ENCODE measurements at places on chromosomes 6 and 20.
A peak's percentile ranks its signal among the peaks of the same experiment; 100 is the strongest.

DNA sequence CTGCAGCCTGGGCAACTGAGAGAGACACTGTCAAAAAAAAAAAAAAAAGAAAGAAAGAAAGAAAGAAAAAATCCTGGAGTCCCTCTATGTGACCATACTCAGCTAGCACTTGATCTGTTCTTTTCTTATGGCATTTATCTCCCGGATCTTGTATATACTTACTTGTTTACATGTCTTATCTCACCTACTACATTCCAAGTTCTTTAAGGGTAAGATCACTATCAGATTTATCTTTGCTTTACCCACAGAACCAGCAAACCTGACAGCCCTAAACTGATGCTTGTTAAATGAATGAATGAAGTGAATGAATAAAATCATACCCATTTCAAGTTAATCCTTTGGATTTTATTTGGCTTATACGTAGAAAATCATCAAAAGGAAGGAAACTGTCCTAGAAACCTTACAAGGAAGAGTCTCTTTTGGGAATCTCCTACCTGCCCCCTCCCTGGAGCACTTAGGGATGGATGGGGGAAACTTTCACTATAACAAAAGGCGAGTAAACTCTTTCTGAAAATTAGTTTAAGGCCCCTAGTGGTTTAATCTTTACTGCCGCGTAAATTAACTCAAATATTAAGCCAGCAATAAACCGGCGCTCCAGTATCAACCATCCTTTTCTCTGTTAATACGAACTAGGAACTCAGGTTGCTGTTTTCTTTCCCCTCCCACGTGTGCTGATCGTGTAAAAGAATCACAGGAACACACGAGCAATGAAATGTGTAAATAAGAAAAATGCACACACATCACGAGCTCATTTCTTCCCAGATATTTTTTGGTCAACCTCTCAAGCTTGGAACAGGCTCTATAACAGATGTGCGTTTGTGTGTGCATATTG lies 1.3 kb upstream of the UTRN start:
- DNase-seq = no peak

DNA sequence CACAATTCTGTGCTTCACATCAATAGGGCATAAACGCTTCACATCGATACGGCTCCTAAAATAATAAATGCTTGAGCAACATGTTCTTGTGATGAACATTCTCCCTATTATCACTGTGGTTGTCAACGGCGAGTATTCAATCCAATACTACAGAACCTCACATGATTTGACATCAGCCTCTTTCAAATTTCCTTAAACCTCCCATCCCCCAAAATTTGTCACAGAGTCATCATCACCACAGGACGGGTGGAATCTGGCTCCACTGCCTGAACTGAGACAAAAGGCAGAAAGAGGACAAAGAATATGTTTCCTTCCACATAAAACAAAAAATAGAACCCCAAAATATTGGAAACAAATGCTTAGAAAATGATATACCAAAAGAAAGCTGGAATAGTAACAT lies 7.3 kb downstream of the THEMIS start:
- no peak for DNase-seq

DNA sequence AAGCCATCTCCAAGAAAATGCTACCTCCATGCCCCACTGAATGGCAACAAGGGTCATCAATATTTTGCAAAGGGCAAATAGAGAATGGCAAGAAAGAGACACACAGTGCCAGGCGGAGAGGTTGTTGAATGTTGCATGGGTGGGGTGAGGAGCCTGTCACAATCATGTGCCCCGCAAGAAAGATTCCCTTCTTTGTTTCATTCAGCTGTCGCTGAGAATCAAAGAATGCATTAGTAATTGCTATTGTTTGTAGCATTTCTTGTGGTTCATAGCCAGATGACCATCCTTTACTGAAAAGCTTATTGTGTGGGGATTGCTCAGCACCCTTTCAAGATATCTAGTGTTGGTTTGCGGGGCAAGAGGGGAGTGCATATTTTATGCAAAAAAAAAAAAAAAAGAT lies 166.5 kb upstream of the QKI start:
- no peak for DNase-seq

DNA sequence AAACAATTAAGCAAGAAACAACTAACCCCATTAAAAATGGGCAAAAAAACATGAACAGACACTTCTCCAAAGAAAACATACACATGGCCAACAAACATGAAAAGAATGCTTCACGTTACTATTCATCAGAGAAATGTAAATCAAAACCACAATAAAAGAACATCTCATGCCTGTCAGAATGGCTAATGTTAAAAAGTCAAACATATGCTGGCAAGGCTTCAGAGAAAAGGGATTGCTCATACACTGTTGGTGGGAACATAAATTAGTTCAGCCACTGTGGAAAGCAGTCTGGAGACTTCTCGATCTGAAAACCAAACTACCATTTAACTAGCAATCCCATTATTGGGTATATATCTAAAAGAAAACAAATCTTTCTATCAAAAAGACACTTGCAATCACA lies 217.5 kb downstream of the TINAG start:
- no peak for DNase-seq

GRCh38 chr20:46915575-46916257 lies 21.1 kb downstream of the EYA2 start:
- no peak for DNase-seq

DNA sequence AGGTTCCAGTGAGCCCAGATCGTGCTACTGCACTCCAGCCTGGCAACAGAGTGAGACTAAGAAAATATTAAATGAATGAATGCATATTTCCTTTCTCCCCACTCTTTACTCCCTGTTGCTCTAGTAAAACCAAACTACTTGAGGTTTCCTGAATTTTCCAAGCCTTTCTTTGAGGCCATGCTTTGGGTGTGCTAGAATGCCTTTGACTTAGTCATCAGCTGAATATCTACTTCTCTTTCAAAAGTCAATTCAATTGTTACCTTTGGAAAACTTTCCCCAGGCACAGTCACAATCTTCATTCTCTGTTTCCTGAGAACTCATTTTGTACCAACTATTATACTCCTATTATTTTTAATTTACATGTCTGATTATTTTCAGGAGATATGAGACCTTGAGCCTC lies 27.5 kb upstream of the CEP85L start:
- DNase-seq = no peak

DNA sequence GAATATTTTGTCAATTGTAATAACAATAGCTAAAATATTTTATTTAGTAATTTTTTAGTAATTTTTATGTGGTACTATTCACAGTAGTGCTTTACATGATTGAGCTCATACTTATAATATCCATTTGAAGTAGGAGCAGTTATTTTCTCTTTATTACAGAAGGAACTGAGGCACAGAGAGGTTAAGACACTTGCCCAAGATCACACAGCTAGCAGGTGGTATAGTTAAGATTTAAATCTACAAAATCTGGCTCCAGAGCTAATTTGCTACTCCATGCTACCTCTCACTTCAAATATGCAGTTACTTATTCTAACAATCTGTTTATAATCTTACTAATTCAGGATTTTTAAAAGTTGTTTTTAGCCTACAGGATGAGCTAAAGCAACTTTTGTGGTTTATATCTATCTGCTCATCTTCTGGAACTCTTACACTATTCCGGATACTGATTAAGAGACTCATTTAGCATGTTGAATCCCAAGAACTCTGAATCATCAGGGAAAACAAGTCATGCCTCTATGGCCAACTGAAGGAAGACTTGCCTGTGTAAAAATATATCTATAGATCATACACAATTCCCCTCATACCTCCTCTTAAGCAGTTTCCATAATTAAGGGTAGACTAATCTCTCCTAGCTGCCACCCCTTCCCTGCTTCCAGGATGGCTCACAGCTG lies 324.2 kb downstream of the UBE3D start:
- no peak for DNase-seq

- no peak for DNase-seq
Measured at GRCh38 chr6:35079311-35080000, 61.7 kb downstream of the TCP11 start.

DNA sequence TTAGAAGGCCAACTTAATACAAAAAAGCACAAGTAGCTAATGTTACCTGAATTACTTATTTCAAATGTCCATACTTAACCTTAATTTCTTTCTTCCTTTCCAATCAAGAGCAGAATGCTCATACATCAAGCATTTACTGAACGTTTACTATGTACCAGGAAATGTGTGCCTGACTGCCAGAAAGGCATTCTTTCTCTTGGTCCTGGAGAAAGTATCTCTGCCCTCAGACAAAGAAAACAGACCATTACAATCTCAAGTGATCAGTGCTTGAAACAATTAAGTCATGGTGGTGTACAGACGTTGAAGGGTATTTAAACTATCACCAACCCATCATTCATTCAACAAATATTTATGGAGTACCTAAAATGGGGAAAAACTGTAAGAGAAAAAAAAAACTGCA lies 26.4 kb downstream of the CSNK2A1 start:
- DNase-seq = no peak

DNA sequence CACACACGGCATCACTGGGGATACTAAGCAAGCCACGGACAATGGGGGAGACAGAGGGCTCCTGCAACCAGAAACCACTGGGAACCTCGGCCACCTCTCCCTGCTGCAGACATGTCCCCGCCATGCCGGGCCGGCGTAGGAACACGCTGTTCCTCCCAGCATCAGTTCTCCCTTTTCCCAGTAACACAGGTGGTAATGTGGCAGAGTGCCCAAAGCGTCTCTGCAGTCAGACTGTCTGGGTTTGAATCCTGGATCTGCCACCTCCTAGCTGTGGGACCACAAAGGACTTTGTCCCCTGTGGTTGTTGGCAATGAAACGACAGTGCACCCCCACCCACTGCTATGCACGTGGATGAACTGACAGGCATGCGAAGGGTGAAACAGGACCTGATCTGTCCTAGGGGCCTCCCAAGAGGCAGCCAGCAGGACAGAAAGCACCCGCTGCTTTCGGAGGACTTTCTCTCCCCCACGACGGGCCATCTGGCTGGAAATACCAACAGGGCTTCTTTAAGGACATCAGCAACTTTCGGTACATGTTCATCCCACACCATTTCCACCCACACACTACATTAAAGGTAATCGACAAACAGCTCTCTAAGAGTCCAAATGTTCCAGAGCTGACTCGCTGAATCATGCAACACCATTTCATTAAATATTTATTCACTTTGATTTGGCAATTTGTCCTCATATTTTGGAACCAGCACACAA lies 74.1 kb downstream of the SULF2 start:
- no peak for DNase-seq

DNA sequence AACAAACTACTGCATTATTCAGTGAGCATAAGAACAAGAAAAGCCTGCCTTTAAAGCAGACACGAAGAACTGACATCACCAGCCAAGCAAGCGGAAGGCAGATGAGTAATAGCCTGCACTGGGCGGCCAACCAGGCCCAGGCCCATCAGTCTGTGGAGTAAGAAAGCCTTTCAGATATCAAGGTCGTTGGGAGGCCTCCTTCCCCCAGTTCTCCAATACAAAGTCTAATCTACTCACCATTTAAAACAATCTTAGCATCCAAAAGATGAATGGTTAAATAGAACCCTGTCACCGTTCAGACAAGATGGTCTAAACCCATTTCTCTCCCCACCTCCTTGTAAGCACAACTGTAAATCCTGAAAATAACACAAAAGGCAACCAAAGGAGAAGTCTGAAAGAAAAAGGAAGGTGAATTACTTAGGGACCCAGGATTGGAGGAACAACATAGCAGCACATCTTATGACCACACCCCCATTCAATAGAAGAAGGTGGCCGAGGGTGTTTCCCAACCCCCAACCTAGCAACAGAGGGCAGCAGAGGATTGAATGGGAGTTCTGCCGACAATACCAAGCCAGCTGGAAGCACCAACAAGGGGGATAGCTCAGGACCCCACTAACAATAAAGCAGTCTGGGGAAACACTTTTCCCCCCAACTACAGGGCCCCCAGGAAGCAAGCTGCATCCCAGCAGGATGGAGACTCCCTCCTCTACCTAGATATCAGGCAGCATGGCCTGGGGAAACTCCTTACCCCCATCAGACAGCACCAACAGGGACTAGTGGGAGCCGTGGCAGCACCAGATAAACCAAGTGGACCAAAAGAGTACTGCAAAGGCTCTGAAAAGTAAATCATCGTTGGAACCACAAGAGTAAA lies 67.9 kb downstream of the ZHX3 start:
- DNase-seq = no peak

DNA sequence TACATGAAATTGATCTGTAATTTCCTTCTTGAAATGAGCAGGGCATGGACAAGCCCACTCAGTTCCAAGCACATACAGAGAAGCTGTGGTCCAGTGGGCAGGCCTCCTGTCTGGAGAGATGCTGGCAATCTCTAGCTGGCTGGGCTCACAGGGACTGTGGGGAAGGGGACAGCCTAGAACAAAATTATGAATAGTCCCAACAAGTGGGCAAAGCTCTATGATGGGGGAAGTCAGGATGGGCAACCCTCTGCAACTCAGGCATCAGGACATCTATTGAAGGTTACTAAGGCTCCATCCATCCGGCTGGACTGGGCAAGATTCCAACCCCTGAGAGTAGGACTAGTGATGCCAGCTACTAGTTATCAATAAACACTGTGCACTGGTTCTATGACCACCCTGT lies 40.9 kb downstream of the TRERF1 start:
- no peak for DNase-seq

GRCh38 chr6:160519603-160520042 lies 144.5 kb downstream of the LPA start:
- DNase-seq = no peak

- DNase-seq = no peak
Measured at GRCh38 chr6:3799719-3800118, 48.2 kb upstream of the PXDC1 start.

GRCh38 chr6:57221936-57222742 lies at the start of gene RAB23:
Gene RAB23, minus strand, starts transcription at chr6:57222307. Its CDS starts 11,927 bp downstream, at chr6:57210380.
- DNase-seq = peak; percentile 76

Measured in DMS79 (cell line).